Placental epithelial cell (primary cell): ENCODE measurements at places on chromosomes 3 and 15. TPM values are rescaled to one million over a fixed set of nuclear protein-coding genes. Genes with fewer than 3 reads are reported as not detected.

Gene GOLGA8Q
- total RNA-seq: 0.54 and 2.7 TPM in 2 replicates

Gene PCBP4
- total RNA-seq: 55.7 and 174 TPM in 2 replicates

Gene HYAL1
- total RNA-seq: 2.4 and 4.2 TPM in 2 replicates

Gene MBD4
- 16.8 and 22.4 TPM in 2 replicates for total RNA-seq

Gene FOXB1
- total RNA-seq: 0.11 and 0.39 TPM in 2 replicates

Gene SUCNR1
- not detected in 2 replicates for total RNA-seq

Gene CLDN1
- 0.11 TPM in 1 of 2 replicates, not detected in the other for total RNA-seq

Gene DUOXA2
- total RNA-seq: not detected in 2 replicates

Gene ZKSCAN7
- total RNA-seq: 13.4 and 14.9 TPM in 2 replicates

Gene SAMD7
- total RNA-seq: not detected in 2 replicates
